ENCODE measurements at places on chromosomes 11 and 22. TPM values are rescaled to one million over a fixed set of nuclear protein-coding genes. Genes with fewer than 3 reads are reported as not detected.

DNA sequence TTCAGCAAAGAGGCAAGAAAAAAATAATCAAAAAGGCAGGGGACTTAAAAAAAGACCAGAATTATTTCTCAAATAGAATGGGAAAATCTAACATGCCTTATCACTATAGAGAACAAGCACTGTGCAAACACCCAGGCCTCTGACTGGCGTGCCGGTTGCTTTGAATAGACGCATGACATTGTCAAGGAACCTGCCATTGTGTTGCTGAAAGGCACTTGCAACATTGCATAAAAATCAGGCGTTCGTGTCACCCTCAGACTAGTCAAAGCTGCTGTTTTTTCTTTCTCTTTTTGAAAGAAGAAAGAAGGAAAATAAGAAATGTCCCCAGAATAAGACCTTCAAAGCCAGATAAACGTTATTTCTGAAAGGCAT, 549.3 kb upstream of the CADM1 start:
- DNase-seq: no peak

DNA sequence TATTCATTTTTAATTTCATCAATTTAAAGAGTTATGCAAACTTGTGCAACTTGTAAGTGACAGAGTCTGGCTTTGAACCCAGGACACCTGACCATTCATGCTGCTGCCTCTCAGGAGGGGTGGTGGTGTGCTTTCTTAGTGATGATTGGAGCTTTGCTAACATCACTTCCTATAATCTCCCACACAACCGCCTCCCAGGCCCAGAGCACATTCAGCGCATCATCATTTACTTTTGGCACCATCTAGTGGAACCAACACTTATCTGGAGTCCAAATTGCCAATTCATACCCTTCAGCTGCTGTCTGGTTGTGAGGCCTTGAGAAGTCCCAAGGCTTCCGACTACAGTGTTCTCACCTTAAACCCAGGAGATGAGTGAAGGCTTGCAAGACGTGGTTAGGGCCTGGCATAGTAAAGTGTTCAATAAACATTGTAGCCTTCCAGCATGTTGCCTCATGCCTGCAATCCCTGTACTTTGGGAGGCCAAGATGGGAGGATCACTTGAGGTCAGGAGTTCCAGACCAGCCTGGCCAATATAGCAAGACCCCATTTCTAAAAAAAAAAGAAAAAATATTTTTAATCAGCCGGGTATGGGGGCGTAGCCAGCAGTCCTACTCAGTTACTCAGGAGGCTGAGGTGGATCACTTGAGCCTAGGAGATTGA, 1.1 kb upstream of the TTLL1 start:
- DNase-seq: no peak

DNA sequence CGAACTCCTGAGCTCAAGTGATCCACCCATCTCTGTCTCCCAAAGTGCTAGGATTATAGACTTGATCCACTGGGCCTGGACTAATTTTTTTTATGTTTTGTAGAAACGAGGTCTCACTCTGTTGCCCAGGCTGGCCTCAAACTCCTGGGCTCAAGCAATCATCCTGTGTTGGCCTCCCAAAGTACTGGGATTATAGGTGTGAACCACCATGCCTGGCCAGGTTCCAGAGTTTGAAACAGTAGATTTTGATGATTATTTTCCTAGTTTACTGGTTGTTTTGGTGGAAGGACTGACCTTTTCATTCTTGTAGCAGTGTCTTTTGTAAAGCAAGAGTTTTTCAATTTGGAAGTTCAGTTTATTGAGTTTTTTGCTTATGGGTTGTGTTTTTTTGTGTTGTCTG, 15.0 kb downstream of the CABIN1 start:
- no peak for DNase-seq

DNA sequence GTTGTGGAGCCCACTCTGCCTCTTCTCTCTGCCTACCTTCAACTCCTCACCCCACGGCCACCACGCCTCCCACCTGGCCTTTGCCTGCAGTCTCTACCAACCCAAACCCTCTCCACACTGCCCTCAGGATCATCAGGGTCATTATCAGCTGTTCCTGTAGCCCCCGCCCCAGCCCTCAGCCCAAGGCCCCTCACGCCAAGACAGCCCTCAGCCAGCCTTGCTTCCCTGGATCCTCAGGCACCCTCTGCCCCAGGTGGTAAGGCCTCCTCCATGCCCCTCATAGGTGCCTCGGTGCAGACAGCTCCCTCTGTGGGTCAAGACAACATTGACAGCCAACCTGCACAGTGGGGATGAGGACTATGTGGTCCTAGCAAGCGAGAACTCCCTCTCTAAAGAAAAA, 1.7 kb downstream of the SBF1 start:
- no peak for DNase-seq

DNA sequence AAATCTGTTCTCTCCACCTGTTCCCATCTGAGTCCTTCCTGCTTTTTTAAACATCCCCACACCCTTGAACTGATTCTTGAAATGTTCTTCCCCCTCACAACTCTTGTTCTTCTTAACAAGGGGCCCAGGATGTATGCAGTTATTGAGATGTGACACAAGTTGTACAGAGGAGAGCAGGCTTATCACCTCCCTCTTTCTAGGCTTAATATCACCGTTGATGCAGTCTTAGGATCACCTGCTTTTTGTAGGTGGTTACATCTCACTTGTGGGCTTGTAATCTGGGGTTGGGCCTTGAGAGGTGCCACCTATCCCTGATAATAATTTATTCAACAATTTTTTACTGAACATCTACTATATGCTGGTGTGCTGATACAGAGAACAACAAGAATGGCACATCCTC, 6.2 kb downstream of the CRYBB3 start:
- DNase-seq: no peak

- DNase-seq: no peak
These were observed 415.7 kb downstream of the SOX6 start for GRCh38 chr11:15940462-15941205.

DNA sequence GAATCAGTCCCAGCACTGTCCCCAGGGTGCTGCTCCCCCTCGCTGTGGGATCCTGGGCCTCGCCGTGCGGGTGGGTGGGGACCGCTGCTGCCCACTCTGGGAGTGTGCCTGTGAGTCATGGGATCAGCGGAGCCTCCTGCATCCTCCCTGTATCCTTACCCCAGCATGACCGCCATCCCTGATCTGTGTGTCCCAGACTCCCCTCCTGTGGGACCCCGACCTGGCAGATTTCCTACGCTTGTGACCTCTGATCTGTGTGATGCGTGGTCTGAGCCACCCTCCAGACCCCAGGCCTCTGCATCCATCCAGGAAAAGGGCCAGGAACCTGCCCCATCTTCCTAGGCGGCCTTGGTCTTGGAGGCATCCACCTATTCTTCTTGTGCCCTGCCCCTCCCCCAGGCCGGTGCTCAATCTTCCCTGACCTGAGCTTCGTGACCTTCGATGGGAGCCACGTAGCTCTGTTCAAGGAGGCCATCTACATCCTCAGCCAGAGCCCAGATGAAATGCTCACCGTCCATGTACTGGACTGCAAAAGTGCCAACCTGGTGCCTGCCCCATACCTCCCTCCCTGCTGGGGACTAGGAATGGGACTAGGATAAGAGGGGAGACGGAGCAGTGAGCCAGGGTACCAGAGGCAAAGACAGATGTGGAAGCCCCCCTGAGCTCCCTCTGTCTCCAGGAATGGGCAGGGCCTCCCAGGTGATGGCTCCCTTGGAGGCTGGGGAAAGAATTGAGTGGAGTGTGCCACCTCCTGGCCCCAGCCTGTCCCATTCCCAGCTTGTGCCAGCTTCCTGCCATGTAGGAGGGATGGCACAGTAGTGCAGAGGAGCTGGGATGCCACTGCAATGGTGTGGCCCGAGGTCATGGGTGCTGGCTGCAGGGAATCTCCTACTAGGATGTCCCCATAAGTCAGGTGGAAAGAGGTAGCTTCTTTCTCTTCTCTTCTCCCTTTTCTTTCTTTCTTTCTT, 65.4 kb downstream of the OTOG start:
- no peak for DNase-seq

DNA sequence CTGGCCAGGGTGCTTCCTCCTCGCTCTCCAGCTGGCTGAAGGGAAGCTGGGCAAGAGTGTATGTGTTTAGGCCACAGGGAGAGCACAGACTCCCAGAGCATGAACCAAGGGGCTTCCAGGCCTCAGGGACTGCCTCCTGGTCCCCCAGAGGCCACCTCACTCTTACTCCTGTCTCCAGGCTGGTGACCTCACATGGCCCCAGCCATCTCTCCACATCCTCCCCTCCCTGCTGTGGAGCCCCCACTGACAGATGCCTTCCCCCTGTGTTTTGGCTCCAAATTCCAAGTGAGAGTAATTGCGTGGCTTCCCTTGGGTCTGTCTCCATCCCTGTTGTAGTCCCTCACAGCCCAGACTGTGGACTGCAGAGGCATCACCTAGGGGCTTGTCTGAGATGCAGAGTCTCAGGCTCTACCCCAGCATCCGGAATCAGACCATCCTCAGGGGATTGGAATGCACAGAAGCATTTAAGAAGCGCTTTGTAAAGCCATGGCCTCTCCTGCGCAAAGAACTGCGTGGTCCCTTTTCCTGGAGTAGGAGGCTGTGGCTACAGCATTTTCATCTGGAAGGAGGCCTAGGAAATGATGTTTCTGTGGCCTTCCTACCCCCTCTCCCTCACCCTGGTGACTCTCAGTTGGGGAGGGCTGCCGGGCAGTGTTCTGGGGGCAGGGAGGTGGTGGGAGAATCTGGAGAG, 91.1 kb downstream of the ATXN10 start:
- no peak for DNase-seq

GRCh38 chr22:46499805-46500189, 37.6 kb downstream of the CELSR1 start:
- DNase-seq: no peak

- DNase-seq: no peak
These were observed 39.6 kb downstream of the GRAMD4 start for GRCh38 chr22:46659791-46660186.

- DNase-seq: no peak
These were observed 17.6 kb downstream of the SPCS2 start for GRCh38 chr11:74966651-74967050.

GRCh38 chr11:110317516-110317932, 21.1 kb upstream of the RDX start:
- no peak for DNase-seq

- no peak for DNase-seq
These were observed 398.8 kb upstream of the FAT3 start for GRCh38 chr11:91825777-91826176.

- DNase-seq: no peak
These were observed 2216.6 kb upstream of the RAG2 start for GRCh38 chr11:38814670-38815069.

GRCh38 chr11:128803449-128804245, 63.4 kb downstream of the KCNJ1 start:
- DNase-seq: no peak

DNA sequence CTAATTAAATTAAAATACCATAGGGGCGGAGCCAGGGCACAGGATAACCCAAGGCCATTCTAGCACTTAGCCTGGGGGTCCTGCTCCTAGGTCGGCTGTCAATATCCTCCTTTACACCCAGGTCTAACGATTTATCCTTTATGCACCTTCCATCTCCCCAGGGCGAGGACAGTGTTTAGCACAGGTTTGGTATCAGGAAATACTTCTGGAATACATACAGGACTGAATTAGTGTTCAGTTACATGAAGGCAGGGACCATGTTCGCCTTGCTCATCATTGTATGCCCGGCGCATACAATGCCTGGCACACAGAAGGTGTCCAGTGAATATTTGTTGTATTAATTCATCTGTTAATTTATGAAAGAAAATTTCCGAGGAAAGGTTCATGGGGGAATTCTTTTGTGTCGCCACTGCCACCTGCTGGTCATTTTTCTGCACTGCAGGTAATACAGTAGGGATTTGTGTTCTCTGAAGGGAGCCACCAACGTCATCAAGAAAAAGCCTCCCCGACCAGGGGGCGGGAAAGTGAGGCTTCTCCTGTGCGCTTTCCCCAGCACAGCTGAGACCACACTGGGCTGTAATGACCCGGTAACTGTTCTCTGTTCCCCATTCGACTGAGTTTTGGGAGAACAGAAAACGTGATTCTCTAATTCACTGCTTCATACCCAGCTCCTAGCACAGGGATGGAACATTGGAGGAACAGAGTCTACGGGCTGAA, 68.7 kb upstream of the ASPHD2 start:
- DNase-seq: peak; percentile 79

- DNase-seq: no peak
These were observed 34.9 kb downstream of the WBP2NL start for GRCh38 chr22:42033263-42034181.

- no peak for DNase-seq
These were observed 109.5 kb downstream of the TEAD1 start for GRCh38 chr11:12783765-12784164.

DNA sequence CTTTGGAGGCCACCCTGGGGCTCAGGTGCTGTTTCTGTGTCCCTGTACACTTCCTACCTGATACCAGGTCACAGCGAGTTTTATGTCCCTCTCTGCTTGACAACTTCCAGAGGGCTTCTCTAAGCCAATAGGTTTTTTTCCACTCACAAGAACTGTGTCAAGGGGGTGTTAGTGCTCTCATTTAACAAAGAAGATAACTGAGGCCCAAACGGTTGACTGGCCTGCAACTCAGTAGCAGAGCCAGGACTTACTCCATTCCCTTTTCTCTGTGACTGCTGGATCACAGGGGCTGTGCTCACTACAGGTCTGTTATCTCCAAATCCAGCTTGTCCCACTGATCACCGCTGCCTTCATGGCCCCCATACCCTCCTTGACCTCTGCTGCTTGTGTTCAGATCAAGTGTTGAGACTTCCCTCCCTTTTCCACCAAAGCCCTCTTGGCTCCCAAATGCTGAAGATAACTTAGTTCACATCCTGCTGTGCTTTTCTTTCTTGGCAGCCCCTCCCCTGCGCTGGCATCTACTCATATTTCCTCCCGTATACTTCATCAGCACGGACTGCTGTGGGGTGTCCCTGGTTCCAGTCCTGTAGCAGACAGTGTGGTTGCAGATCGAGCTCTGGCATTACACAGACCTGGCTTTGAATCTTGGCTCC, 41.3 kb downstream of the POU2F3 start:
- DNase-seq: no peak

- no peak for DNase-seq
These were observed 526.2 kb downstream of the TBC1D22A start for GRCh38 chr22:47288680-47289079.

The SOX10 gene
- polyA plus RNA-seq: 0.91 TPM

The GAL3ST1 gene
- polyA plus RNA-seq: 42.8 TPM

The SHISAL1 gene
- polyA plus RNA-seq: 2.4 TPM

The GDPD4 gene
- polyA plus RNA-seq: 0.49 TPM

The PACS1 gene
- 48.5 TPM for polyA plus RNA-seq

The ASPHD2 gene
- 4.8 TPM for polyA plus RNA-seq
